ENCODE measurements at places on chromosomes 1 and 21.

DNA sequence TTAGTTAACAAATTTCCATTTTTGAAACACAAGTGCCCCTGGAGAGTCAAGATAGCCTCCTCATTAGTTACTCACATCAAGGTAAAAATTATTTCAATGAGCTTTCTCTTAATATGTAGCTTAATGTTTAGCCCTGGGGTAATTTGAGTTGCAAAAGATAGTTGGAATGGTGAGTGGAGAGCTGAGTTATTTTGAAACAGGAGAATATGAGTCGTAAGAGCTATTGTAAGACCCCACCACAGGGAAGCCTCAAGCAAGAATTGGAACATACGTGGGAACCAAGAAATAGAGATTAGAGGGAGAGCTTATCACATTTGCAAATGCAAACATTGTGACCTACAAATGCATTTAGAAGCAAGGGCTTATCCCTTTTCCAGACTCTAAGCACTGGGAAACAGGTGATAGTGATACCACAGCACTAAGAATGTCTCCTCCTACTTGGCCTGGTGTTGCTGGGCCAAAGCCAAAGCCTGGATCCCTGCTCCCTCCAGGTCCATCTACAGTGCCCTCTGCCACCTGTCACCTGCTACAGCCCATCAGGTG is 635.1 kb downstream of the PTPRC start:
- no peak for DNase-seq

GRCh38 chr1:36513676-36514473 is 31.2 kb upstream of the CSF3R start:
- no peak for DNase-seq

DNA sequence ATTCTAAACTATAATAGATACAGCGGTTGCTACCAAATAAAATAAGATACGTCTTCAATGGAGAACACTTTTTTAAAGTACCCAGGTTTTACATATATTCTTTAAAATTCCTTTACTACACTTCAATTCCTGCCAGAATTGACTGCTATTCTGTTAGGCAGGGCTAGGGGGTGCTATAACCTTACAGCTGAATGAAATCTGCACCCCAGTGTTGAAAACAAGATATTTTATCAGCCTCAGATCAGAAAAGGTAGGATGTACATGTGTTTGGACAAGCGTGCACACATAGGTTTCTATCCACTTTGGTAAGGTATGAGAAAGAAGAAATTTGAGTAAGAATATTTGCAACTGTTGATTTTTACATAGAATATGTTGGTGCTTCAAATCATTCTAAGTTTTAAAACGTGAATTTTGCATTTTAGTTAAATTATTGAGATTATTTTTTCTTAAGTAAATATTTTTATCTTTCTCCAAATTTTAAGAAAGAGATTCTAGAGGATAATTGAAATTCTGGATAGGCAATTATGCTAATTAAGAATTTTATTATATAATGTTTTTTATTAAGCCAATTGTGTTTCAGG is 490.8 kb upstream of the ADGRL4 start:
- no peak for DNase-seq

GRCh38 chr1:98385652-98386051 is 275.9 kb upstream of the SNX7 start:
- DNase-seq = no peak

DNA sequence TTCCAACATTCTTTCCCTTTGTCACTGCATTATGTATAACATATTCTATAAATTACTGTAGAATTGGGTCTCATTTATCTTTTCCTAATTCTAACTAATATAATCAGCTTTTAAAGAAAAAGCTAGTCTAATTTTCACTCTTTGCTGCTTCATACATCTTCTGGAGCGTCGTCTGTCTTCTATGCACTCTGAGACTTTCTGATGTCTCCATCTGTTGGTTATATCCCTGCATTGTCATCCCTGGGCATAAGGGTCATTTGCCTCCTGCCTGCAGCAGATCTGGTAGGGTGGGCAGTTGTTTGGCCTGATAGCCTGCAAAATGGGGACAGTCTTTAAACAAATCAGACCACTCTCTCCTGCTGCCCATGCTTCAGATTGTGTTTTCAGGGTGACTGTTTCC is 40.8 kb upstream of the DYNLT5 start:
- DNase-seq = no peak

- no peak for DNase-seq
Observed at GRCh38 chr1:33222381-33222780, 33.9 kb upstream of the ZNF362 start.

DNA sequence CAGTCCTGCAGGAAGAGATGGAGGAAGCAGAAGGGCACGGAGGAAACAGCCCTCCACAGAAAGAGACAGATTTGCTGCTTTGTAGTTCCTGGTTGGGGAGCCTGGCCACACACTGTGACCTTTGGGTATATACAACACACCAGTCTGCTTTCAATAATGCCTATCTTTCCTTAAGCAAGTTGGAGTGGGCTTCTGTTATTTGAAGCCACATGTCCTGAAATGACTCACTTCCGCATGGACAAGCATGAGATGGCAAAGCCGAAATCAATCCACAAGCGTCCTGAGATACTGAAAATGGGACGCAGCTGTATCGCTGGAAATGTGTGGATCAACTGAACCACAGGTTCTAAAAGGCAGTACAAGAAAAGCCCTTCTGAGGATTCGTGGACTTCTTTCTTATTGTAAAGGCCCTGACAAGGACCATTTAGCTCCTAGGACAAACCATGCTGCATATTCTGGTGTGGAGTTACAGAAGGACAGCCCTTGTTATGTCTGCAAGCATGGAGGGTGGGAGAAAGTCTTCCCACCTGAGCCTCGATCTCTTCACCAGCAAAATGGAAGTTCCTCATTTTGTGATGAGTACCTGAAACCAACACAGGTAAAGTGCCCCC is 22.7 kb upstream of the FHAD1 start:
- no peak for DNase-seq

DNA sequence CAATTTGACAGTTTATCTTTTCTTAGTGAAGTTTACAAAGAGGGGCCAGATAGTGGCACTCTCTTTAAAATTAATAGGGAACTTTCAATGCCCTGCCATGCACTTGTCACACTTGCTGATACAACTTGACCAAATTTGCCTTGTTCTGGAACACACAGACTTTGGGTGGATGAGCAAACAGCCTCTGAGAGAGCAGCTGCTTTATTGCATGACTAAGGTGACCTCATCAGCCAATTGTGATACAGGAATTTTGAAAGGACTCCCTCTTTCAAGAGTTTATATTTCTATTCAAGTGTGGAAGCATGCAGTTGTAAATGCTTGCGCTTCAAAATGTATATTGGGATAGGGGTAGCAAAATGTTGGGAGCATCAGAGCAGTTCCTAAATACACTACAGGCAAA is 2.1 kb upstream of the RGS1 start:
- DNase-seq = no peak

GRCh38 chr1:74771913-74772515 is 39.1 kb downstream of the TYW3 start:
- DNase-seq = peak; percentile 46

DNA sequence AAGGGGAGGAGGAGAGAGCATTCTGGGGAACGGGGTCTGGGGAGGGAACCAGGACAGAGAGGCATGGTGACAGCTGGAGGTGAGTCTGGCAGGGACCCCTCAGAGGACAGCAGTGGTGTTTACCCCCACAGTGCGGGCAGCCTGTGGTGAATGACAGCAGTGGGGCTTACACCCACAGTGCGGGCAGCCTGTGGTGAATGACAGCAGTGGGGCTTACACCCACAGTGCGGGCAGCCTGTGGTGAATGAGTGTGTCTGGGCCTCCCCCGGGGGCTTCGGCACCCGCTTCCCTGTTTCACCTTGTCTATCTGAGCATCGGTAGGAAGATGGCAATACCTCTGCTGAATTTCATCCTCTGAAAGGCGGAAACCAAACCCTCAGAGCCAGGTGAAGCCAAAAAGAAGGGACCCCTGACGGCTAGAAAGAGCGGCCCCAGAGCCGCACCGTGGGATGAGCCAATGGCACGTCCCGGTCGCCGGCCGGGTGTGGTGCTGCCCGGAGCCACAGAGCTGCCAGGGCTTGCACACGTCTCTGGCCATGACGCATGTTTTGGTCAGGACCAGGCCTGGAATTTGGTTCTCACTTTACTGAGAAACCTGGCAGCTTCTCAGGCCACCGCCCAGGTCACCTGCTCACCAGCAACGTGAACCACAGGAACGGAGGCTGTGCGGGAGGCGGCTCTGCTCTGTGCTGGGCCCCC is 54.1 kb downstream of the SIK1 start:
- no peak for DNase-seq

DNA sequence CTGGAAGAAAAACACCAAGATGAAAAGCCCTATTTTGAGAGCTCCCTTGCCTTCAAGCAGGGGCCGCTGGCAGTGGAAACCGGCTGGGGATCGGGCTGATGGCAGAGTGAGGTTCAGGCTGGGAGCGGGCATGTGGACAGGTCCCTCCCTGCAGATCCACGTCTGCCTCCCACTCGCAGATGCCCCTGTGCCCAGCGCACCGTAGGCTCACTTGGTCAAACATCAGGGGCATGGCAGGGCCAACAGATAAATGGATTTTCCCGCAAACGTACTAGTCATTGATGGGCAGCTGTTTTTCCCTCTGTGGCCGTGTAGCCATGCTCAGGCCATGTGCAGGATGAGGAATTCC is 6.6 kb upstream of the C1orf174 start:
- no peak for DNase-seq

DNA sequence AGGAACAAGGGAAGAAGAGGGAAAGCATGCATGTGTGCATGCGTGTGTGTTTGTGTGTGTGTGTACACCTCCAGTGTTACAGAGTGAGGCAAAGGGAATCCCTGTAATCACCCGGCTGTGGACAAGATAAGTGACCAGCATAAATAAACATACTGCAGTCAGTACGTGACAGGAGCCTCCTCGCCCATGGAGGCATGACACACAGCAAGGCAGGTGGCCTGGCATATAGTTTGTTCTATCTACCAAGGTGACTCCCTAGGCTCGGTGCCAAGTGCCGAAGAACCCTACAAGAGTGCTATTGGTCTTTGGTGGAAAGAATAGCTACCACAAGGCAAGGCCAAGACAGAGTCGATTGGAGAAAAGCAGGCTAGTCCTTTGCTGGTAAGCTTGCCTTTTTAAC is 31.7 kb upstream of the HEATR1 start:
- DNase-seq = no peak

GRCh38 chr1:156383023-156383422 is 14.0 kb downstream of the RHBG start:
- DNase-seq = peak; percentile 48

- no peak for DNase-seq
Observed at GRCh38 chr1:204692841-204693356, 7.4 kb upstream of the LRRN2 start.

DNA sequence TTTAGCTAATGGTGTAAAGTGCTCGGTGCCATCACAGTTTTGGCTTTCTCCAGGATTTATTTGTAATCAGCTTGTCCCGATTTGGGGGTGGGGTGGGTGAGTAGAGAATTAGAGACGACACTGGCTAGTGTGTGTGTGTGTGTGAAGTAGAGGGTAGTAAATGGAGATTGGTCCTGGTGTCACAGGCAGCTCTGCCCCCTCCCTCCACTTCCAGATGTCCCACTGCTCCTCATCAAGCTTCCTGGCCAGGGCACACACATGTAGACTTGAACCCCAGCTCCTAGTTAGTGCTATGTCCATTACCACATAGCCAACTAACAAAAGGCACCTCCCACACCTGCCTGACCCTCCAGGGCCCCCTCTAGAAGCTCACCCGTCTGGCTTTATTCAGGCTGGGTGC is 3.2 kb downstream of the TRNP1 start:
- DNase-seq = no peak

DNA sequence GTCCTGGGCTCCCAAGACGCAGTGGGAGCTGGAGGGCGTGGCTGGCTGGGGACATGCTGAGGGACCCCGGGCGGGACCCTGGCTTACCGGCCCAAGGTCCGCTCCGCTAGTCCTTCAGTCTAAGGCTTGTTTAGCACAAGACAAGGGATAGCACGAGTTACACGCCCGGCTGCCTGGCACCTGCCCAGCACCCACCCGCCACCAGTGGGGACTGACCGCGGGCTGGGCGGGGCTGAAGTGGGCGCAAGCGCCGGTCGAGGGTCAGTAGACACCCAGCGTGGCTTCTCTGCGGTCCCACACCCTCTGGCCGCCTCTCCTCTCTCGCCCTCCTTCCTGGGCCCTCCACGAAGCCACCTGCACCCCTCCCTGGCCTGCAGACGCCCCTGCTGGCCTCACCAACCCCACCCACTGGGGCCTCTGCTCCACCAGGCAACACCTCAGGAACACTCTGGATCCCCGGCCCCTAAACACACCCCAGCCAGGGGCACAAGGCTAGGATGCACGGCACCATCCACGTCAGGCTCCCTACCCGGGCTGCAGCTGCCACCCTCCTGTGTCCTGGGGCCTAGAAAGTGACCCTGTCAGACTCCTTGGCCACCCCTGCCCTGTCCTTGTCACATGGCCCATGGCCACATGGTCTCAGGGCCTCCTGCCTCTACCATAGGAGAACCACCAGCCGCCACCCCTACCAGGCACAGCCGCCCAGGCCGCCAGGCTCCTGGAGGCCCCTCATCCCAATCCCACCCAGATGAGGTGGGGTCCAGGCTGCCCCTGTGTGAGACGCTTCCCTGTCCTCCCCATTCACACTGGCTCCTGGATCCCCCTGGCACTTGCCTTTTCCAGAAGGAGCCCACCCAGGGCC is 6.1 kb downstream of the TAS1R3 start:
- no peak for DNase-seq

DNA sequence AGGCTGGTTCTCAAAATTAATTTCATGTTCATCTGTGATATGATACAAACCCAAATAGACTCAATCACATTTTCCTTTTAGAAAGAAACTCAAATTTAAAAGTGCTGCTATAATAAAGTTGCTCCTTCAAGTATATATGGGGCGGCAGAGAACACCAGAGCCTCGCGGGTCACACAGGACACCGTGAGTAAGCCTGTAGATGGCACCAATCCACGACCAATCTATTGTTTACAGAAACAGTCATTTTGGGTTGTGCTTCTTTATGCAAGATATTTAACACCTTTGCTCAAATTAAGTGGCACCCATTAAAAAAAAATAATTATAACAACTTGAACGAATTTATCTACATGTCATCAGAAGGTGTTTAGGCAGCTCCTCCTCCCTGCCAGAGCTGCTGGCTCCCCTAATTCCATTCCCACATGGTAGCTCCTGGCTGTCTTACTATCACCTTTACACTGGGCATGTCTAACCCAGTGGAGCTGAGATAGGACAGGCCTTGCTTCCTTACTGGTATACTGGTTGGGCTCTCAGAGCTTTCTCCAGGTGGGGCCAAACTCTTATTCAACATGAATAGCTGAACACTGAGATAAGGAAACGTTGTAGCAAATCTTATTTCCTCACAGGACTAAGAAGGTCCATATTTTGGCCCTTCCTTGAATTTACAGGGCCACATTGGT is 287.0 kb downstream of the SDCCAG8 start:
- DNase-seq = no peak

- no peak for DNase-seq
Observed at GRCh38 chr1:187840557-187840956, 1011.8 kb downstream of the PLA2G4A start.

GRCh38 chr1:182460550-182460951 is 10.6 kb downstream of the RGSL1 start:
- no peak for DNase-seq
